ENCODE measurements at places on chromosomes 4 and X.

DNA sequence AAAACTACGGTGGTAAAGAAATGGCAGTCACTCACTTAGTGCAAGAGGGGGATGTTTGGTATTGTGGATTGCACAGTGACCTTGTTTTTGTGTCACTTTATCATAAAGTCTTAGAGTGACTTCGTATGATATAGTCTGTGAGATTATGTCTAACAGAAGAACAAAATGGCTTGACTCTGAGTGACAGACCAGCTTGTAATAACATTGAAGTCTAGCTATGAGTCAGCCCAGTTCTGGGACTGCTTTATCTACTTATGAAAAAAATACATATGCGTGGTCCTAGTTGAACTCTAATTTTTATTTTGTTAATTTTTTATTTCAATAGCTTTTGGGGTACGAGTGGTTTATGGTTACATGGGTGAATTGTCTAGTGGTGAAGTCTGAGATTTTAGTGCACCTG, 20.0 kb downstream of the DCLK2 start:
- peak overlapping the region; percentile 27 for H3K4me3 ChIP-seq
- DNase-seq: no peak
- peak overlapping the region; percentile 57 for H3K27ac ChIP-seq

GRCh38 chr4:3745886-3746656, 20.1 kb upstream of the ADRA2C start:
- H3K27ac ChIP-seq: peak overlapping the region; percentile 79
- no peaks in the 10 kb centered on the region for H3K27me3 ChIP-seq
- no peak overlapping the region for H3K4me3 ChIP-seq
- H3K4me1 ChIP-seq: peaks cover 50% of the 10 kb centered on the region

- no peaks in the 10 kb centered on the region for H3K36me3 ChIP-seq
- no peaks in the 10 kb centered on the region for H3K4me1 ChIP-seq
- no peak overlapping the region for H3K4me3 ChIP-seq
- no peak overlapping the region for H3K27ac ChIP-seq
These were observed 87.7 kb upstream of the EFHC2 start for GRCh38 chrX:44431194-44431593.

DNA sequence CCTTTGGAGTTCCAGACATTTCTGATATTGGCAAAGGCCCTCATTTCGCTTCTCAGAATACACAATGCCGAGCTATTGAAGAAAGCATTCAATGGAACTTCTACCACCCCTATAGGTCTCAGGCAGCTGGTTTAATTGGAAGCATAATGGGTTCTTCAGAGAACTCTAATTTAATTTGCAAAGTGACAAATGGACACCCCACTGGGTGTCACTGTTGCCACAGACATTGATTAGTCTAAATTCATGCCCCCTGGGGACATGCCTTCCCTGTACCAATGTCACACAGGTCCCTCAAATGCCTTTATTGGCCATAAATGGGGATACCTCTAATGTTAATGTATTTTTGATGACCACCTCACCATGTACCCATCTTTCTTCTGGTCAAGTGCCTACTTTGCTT, 22.9 kb upstream of the TMEM255A start:
- no peaks in the 10 kb centered on the region for H3K36me3 ChIP-seq
- no peak overlapping the region for H3K4me3 ChIP-seq
- H3K27ac ChIP-seq: no peak overlapping the region
- no peaks in the 10 kb centered on the region for H3K4me1 ChIP-seq
- no peak for DNase-seq

DNA sequence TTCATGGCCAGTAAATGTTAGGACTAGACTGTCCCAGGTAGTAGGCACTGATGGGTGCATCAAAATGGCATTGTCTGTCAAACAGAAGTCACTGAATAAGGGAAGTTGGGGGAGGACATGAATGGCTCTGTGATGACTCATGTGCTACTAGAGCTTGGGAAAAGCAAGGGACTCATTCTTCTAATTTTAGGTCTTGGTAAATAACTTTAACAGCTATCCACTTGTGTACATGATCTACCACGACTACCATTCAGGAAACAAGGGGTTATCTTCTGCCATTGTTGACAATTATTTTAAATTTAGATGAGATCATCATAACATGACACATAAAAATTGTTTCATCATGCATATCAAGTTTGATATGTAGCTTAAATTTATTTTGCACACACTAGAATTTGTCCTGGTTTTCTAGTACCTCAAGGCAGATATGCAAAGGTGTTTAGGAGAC, 6.3 kb downstream of the AREG start:
- H3K4me3 ChIP-seq: no peak overlapping the region
- no peaks in the 10 kb centered on the region for H3K27me3 ChIP-seq
- DNase-seq: no peak

Data from thoracic aorta (tissue), 2 donors.